NCI-H1436 (cell line): ENCODE measurements at places on chromosomes 4 and X.

DNA sequence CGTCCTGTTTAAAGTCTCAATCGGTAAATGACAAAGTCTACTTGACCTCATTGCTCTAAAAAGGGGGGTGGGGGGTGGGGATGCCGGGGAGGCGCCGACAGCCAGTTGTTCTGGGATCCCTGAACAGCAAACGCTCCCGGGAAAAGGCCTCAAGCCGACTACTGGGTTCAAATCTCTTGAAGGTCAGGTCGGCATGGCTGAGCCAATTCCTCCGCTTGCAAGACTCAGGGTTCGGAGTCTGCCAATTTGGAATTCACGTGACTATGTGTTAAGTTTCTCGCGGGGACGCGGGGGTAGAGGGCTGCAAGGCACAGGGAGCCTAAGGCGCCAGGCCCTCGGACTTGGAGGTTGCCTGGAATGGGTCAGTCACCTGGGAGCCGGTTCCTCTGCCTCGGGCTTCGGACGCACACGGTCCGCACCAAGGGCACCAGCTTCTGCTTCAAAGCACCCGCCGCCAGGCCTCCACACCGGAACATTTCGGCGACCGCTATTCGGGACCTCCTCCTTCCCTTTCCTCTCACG lies 399 bp downstream of the AIFM1 start:
- no peak for DNase-seq

DNA sequence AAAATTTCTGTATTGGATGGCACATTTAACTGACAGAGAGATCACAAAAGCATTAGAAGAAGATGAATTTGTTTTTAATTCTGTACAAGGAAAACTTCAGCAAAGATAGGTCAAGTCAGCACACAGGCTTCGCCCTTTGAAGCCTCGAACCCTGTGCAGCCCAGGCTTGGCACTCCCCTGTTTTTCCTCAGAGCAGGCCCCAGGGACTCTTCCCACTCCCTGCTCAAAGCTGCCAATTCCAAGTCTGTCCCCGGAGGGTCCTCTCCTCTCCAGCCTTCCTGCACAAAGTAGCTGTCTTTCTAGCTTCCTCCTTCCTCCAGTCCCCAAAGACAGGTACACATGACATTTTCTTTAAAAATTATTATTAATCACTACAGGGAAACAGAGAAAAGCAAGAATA lies 466.3 kb downstream of the PPARGC1A start:
- DNase-seq: no peak

- no peak for DNase-seq
These were observed 222.5 kb downstream of the AFF2 start for GRCh38 chrX:148722966-148723365.

DNA sequence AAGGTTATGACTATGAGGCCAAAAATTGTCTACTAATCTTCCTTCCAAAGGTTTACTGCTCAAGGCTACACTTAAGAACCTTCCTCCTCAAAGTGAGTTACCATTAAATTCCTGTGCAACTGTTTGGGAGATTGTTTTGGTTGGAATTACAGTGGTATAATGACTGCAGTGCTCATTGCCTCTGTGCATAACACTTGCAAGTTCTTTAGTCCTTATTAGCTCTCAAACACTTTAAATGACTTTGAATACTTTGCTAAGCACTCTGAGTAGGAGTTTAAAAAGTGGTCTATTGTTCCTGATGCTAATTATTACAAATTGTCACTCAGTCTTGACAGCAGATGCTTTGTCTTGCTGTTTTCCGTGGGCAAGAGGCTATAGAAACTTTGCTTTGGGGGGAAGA lies 422.8 kb upstream of the PABPC4L start:
- no peak for DNase-seq

- no peak for DNase-seq
These were observed 10.1 kb downstream of the SORCS2 start for GRCh38 chr4:7202411-7202810.

DNA sequence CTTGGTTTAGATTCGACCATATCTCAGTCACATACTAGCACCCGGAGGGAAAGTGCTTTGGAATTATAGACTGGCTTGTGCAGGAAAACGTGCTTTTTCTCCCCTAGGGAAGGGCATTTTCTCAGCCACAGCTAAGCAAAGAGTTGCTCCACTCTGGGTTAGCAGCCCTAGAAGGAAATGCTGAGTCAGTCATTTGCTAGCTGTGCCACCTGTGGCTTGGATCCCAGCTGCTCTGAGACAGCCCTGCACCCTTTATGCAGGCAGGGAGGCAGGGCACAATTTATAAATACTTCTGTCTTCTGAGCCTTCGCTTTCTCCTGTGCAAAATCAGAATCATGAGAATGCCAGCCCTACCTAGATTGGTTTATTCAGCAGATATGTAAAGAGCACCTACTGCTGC lies 1.3 kb upstream of the USP51 start:
- no peak for DNase-seq

GRCh38 chr4:8819473-8820177 lies 52.0 kb downstream of the HMX1 start:
- DNase-seq: no peak

DNA sequence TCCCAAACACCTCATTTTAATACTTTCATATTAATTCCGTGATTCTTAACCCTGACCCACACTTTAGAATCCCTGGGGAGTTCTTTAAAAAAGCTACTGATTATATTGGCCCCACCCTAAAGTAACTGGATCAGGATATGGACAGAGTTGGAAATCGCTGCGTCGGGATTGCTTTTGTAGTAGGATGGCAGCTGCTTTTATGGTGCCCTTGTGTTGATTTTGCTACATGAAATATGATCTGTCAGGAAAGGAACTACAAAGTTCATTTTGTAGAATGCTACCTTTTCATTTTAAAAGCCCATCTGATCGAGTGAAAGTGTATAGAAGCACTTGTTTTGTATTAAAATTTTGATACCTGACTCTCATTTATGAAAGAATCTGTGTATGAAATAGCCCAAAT lies 43.6 kb downstream of the TMEM131L start:
- no peak for DNase-seq

DNA sequence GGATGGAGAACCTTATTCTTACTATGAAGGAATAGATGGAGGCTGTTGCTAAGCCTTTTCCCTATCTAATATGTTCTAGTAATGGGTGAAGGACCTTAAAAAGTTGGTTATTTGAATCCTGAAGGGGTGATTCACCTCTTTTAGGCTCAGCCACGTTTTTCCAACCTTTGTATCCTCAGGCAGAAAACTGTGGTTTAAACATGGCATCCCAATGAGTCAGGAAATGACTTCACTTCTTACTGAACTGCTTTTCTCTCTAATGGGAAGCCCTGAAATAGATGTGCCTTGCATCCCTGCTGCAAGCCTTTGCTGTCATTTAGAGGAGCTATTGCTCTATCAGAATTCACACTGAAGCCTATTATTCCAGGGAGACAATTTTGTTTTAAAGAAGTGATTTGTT lies 191.0 kb upstream of the ARX start:
- no peak for DNase-seq

DNA sequence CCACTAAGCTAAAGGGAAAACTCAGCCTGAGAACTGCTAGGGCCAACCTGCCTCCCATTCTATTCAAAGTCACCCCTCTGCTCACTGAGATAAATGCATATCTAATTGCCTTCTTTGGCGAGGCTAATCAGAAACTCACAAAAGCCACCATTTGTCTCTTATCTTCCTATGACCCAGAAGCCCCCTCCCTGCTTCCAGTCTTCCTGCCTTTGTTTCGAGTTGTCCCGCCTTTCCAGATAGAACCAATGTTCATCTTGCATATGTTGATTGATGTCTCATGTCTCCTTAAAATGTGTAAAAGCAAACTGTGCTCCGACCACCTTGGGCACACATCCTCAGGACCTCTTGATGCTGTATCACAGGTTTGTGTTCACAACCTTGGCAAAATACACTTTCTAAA lies 459.8 kb downstream of the FSTL5 start:
- no peak for DNase-seq

GRCh38 chr4:7121866-7122653 lies 54.2 kb upstream of the GRPEL1 start:
- no peak for DNase-seq

DNA sequence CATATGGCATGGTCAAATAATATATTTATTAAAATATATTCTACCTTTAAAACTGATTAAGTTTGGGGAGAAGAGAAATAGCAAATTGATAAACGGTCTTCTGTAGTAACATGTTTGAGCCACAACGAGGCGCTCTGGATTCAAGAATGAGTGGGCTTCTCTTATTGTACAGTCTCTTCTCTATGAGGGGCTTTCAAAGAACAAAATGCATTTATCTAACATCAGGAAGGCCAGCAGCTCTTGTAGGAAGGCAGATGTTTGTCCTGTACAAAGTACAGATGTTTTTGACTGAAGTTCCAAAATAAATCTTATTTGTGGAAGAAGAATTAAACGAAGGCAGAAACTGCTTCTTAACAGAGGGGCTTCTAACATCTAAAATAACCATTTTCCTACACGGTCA lies 153.6 kb downstream of the RASL11B start:
- DNase-seq: no peak

DNA sequence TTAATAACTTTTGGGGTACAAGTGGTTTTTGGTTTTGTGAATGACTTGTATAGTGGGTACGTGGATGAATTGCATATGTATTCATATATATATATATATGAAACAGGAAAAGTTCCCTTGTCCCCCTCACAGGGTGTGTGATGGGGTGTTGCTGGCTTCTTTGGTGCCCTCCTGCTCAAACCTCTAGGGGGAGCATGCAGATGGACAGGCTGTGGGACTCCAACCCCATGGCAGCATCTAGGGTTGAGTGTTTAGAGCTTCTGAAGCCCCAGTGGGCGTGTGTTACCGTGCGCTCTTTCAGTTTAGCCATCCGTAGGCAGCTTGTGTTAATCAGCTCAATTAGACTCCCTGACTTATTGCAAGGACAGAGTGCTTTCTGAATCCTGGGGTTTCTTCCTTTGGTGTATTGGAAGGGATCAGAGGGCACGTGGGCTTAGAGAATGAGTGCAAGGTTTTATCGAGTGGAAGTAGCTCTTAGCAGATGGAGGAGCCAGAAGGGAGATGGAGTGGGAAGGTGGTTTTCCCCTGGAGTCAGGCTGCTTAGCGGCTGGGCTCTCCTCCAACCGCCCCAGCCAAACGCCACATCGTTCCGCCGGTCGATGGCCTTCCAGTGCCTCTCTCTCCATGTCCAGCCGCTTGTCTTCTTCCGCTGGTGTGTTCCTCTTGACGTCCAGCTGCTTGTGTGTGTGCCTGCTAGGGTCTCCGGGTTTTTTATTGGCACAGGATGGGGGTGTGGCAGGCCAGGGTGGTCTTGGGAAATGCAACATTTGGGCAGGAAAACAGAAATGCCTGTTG lies 674.4 kb upstream of the LCORL start:
- DNase-seq: no peak

DNA sequence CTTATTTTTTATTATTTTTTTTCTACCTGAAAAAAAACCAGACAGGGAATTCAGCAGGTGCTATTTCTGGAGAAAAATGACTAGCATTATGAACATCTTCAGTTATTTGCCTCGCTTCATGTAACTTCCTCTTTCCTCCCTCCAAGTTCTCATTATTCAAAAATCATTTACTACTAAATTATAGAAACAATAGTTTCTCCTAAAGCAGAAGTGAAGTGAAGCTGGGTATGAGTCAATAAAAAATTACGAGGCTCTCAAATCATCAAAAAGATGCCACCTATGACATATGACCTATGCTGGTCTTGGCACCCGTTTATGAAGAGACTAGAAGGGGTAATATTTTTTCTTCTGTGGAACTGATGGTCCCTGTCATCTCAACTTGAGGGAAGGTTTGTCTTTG lies 145.0 kb upstream of the AADAT start:
- DNase-seq: no peak

DNA sequence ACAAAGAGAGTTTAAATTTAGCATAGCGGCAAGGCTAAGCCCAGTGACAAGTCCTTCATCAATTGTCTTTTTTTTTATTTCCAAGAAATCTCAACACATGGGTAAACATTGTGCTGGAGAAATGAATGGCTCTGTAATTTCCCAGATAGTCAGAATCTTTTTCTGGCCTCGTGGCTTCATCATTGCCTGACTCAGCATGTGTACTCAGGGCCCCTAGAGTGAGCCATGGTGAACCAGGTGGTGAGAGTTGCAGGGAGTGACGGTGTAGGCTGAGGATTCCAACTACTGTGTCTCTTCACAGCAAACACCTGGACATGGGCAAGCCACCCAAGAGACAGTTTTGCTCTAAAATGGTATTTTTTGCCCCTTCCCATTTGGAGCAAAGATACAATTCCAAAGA lies 43.1 kb upstream of the UCP1 start:
- DNase-seq: no peak

GRCh38 chr4:141346144-141346543 lies 125.4 kb downstream of the ZNF330 start:
- no peak for DNase-seq

DNA sequence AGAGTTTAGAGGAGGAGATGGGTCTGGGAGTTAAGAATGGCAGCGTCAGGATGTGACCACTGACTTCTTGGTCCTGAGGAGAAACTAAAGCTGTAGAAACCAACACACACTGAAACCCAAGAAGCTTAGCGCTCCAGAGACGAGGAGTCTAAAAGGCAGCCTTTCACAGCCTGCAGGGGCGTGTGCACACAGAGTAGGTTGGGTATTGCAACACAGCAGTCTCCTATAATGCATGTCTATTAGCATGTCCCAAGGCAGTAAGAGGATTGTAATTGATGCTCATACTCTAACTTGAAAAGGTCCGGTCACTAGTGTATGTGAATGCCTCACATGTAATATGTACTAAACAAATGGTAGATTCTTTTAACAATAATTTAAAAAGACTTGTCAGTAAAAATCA lies 57.4 kb downstream of the PTTG2 start:
- no peak for DNase-seq

GRCh38 chrX:78102091-78102490 lies 2.0 kb upstream of the PGK1 start:
- no peak for DNase-seq

GRCh38 chr4:103099691-103100392 lies at the start of gene BDH2:
TSS of gene BDH2 (minus strand) at chr4:103099834. CDS start at chr4:103096254, 3,580 bp downstream.
- peak; percentile 83 for DNase-seq

- no peak for DNase-seq
These were observed 58.6 kb upstream of the ADGRA3 start for GRCh38 chr4:22574424-22574823.

DNA sequence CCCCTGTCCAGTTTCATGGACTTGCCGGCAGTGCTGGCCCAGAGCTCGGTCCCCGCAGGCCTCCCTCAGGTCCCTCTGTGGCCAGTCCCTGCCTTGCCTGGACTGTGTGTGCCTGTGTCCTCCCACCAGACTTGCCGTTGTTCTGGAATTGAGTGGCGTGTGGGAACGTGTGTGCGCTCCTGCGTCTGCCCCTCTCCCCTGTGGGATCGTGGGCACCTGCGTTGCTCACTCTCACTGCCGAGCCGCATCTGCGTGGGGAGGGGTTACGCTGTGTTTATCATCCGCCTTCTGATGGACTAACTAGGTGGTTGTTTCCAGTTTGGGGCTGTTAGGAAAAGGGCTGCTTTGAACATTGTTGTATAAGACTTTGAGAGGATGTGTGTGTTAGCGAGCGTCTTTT lies 21.2 kb downstream of the PCGF3 start:
- no peak for DNase-seq

GRCh38 chr4:3715061-3715854 lies 50.9 kb upstream of the ADRA2C start:
- DNase-seq: no peak

- DNase-seq: no peak
These were observed 89.5 kb downstream of the LCORL start for GRCh38 chr4:17932041-17932440.

- DNase-seq: no peak
These were observed 40.2 kb upstream of the CRMP1 start for GRCh38 chr4:5933116-5933515.
